NCI-H1436 (cell line): ENCODE measurements at places on chromosomes 16 and 17.

DNA sequence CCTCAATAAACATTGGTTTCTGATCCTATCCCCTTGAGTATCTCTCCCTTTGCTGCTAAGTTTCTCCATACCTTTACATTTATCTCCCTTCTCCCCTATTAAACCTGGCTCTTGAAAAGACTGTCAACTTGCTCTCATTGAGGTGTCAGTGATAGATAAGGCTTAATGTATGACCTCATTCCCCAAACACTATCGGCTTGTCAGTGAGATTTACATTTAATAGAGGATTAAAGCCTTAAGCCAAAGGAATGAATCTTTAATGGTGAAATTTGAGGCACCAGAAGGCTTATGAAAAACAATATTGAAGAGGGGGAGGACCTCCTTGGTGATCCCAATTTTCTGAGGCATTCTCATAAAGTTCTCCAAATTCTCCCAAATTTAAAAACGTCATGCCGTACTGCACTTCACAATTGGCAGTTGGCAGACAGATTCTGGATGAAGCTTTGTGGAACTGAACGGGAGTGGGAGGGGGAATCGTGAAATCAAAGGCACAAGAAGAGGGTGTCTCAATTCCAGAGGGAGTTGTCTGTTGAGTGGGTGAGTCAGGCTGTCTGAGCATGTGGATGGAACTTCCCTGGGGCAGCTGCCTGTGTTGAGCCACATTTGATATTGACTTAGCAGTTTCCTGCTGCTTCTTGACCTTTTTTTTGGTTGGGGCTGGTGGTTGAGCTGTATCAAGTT is 478.8 kb downstream of the NPIPA7 start:
- no peak for DNase-seq

- DNase-seq, result no peak
Observed at GRCh38 chr16:9837481-9837880, 344.7 kb downstream of the GRIN2A start.

DNA sequence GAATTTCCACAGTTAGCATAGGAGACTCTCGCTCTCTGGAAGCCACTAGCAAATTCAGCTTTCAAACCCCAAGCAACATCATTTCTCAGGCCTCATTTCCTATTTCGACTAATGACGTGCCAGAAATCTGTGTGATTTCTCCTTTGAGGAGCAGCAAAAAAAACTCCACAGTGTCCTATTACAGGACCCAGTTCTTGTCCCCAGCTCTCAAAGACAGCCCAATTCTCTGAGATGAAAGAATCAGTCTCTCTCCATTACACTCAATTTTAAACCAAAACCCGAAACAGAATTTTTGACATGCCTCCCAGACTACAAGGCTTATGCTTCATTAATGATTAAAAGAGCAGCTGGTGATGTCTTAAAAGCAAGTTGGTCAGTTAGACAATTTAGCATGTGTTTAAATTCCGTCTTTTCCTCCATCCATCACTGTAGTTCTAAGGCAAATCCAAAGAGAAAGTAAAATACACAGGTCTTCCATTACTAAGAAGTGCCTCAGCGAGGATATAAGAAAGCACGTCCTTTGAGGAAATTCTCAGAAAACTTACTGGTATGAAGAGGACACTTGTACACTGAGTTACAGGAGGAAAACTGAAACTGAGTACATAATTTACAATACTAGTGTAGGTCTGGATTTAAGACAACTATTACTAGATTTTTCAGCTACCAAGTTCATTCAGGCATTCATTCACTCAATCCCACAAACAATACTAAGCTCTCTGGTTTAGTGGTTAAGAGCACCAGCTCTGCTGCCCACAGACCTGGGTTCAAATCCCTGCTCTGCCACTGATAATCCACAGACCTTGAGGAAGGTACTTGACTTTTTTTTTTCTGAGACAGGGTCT is 12.5 kb downstream of the TOM1L2 start:
- DNase-seq, result no peak

- no peak for DNase-seq
Observed at GRCh38 chr16:60127196-60127595, 1393.1 kb upstream of the GOT2 start.

GRCh38 chr17:8185582-8186445 is 4.2 kb downstream of the BORCS6 start:
- peak; percentile 58 for DNase-seq

DNA sequence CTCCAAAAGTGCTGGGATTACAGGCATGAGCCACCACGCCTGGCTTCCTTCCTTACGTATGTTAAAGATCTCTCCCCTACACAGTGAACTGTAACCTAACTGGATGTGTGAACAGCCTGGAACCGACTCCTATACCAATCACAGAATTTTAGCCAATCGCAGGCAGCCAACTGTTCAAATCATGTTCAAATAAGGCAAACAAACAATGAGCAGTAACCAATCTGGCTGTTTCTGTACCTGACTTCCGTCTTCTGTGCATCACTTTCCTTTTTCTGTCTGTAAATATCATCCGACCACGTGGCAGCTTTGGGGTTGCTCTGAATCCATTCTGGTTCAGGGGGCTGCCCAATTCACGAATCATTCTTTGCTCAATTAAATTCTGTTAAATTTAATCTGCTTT is 27.5 kb downstream of the TEKT5 start:
- DNase-seq, result no peak

GRCh38 chr16:28869201-28869600 is 5.6 kb downstream of the SH2B1 start:
- DNase-seq, result no peak

DNA sequence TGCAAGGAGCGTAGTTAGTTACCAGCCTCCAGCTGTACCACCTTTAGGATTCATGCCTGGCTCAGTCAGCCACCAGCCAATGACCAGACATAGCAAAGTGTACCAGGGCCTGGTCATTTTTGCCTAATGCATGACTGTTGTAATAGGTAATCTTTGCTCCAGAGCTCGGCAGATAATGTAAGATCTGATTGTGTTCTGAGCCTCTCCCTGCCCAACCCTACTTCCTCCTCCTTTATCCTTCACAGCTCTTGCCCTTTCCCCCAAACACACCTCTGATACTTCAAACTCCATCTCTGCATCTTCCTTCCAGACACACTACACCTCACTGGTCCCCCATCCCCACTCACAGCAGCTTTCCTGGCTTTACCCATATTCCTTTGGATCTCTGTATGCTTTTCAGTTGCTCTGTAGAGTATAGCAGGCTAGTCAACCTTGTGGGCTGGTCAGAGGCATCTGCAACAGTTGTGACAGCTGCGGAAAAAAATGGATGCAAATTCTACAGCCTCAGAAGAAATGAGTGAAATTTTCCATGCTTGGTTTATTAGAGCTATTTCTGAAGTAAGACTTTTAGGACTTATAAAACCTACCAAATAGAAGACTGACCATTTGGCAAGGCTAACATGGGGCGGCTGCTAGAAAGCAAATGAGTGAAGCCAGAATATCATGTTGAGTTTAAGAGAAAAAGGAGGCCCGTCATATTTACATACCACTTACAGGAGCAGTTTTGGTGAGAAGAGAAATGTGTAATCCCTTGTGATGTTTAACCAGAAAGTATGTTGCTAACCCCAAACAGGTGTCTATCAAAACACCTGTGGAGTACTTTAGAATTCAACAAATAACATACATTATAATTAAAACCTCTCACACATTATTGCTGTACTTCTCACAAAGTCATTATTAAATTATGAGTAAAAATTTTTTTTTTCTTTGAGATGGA is 19.9 kb upstream of the C16orf87 start:
- DNase-seq, result no peak

DNA sequence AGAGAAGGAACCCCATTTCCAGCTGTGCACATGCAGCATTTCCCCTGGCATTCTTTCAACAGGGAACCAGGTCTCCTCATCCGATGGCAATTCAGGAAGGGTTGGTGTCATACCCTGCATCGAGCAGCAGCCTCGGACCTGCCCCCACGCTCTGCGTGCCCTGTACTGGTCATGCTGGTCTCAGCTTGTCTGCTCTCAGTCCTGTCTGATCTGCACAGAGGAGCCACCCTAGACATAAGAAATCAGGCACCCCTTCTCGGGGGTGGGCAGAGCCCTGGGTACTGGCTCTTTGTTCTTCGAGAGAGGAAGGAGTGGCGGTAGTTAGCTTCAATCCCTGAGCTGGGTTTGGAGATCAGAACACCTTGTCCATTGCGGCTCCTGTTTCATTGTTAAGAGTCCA is 162.0 kb upstream of the RPH3AL start:
- no peak for DNase-seq

DNA sequence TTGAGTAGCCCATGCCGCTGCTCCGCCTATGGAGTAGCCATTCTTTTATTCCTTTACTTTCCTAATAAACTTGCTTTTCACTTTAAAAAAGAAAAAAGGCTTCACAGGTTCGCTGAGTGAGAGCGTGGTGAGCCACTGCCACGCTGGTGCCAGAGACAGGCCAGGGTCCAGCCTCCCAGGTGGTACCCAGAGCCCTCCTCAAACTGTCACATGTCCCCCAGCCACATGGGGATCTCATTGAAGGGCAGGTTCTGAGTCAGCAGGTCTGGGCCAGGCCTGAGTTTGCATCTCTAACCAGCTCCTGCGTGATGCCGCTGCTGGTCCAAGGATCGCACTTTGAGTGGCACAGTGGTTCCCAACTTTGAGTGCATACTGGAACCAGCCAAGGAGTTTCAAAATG is 36.2 kb downstream of the RBFOX3 start:
- no peak for DNase-seq

DNA sequence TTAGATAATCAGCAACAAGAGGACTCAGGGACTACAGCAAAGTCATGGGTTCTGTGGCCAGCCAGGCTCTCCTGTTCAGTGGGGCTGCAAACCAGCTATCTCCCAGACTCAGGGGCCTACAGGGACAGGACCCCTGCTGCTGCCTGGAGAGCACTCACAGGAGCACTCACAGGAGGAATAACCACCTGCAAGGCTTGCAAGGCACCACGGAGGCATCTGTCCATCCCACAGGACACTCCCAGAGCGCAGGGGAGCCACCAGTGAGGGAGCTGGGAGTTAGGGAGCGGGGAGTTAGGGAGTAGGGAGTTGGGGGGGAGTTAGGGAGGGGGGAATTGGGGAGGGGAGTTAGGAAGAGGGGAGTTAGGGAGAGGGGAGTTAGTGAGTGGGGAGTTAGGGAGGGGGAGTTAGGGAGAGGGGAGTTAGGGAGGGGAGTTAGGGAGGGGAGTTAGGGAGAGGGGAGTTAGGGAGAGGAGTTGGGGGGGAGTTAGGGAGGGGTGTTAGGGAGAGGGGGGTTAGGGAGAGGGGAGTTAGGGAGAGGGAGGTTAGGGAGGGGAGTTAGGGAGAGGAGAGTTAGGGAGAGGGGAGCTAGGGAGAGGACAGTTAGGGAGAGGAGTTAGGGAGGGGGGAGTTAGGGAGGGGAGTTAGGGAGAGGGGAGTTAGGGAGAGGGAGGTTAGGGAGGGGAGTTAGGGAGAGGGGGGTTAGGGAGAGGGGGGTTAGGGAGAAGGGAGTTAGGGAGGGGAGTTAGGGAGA is 5.7 kb downstream of the CANT1 start:
- no peak for DNase-seq

DNA sequence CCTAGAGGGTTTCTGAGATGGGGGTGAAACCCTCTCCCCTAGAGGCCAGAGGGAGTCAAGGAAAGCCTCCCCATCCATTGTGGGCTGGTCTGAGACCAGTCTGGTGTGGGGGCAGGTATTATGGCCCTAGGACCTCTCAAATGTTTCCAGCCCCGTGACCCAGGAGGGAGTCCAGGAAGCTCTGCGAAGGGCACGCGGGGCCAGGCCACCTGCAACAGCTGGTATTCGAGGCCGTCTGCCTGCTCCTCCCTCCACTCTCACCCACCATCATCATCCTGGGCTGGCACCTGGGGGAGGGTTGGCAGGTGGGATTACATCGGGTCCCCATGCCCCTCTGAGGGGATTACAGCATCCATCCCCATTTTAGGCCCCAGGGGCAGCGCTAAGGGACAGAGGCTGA is 38.1 kb upstream of the DLX4 start:
- no peak for DNase-seq

- no peak for DNase-seq
Observed at GRCh38 chr16:66155933-66156332, 210.6 kb upstream of the CDH5 start.

DNA sequence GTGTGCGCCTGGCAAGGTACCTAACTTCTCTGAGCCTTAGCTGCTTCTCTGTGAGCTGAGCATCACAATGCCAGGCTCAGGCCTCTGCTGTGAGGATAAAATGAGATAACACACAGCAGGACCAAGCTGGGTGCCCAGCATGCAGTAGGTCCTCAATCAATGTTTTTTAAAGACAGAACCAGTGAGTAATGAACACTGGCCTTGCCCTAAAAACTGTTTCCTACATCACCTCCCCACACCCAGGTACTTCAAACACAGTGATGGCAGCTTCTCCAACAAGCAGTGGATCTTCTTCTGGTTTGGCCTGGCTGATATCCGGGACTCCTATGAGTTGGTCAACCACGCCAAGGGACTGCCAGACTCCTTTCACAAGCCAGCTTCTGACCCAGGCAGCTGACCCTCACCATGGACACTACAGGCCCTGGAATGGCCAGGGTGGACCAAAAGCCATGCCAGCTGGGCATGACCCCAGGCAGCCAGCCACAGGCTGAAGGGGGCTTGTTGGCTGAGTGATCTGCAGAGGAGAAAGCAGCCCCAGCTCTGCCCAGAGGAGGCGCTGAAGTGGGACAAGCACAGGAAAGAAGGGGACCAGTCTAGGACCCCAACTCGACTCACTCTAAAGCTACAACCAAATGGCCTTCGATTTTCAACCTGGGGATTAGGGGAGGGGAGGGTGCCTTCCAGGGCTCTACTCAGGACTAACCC is 3.9 kb downstream of the NAGS start:
- DNase-seq, result no peak

GRCh38 chr17:30309591-30309990 is 17.8 kb upstream of the BLMH start:
- DNase-seq, result no peak

DNA sequence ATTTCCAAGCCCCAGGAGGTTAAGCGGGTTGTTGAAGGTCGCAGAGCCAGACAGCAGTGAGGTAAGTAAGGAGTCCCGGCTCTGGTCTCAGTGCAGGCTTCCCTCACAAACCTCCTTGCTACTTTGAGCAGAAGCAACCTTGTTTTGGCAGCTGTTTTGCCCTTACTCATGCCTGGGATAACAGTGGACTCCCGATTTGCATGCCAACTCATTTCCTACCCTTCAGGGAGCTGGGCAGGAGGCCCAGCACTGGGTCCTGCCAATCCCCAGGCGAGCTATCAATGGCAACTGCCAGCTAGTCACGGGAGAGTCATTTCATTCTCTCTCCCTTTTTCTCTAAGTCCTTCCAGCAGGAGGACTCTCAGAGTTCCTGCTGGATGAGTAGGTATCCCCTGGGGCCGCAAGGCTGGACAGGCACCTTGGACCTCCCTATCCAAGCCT is 72.0 kb upstream of the KSR1 start:
- no peak for DNase-seq

DNA sequence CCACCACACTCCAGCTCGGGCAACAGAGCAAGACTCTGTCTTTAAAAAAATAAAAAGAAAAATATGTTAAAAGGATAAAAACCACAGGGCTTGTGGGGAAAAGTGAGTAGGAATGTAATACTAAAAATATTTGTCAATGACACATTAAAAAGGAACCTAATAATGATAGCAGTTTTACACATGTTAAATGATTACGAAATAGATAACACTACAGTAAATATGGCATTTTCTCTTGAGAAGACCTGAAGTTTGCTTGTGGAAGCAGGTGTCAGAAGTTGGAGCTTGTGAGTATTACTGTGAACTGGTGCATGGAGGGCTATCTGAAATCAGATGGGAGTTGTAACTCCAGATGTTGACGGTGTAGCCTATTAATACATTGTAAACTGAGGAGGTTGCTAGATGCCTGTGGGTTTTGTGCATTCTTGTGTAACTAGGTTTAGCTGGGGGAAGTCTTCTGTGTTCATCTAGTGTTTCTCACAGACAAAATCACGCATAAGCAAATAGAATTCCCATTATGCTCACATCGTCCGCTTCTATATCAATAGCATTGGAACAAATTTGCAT is 44.2 kb upstream of the CLEC18A start:
- DNase-seq, result no peak

GRCh38 chr16:47732523-47733111 is 271.5 kb downstream of the PHKB start:
- no peak for DNase-seq
